Suprapubic skin (tissue), 4 donors: ENCODE measurements at places on chromosomes 11 and 22. TPM values are rescaled to one million over a fixed set of nuclear protein-coding genes. Genes with fewer than 3 reads are reported as not detected.

GRCh38 chr22:29903371-29903770, 20.4 kb downstream of the MTMR3 start:
- peaks cover 23% of the 10 kb centered on the region for H3K4me1 ChIP-seq
- no peaks in the 10 kb centered on the region for H3K27me3 ChIP-seq
- no peak overlapping the region for H3K4me3 ChIP-seq

The CNGA4 gene
- total RNA-seq, result not detected

The POU2AF2 gene
- total RNA-seq, result not detected

GRCh38 chr11:576811-577610, 741 bp downstream of the PHRF1 start:
- no peaks in the 10 kb centered on the region for H3K27me3 ChIP-seq
- peaks cover 7% of the 10 kb centered on the region for H3K36me3 ChIP-seq
- peaks cover 61% of the 10 kb centered on the region for H3K4me1 ChIP-seq
- H3K4me3 ChIP-seq, result peak overlapping the region; percentile 95
- peak overlapping the region; percentile 97 for H3K27ac ChIP-seq

GRCh38 chr11:66600219-66600618, 7.2 kb downstream of the CCS start:
- DNase-seq, result no peak
- peaks cover 30% of the 10 kb centered on the region for H3K36me3 ChIP-seq
- H3K4me3 ChIP-seq, result no peak overlapping the region
- no peaks in the 10 kb centered on the region for H3K27me3 ChIP-seq
- peaks cover 2% of the 10 kb centered on the region for H3K4me1 ChIP-seq
- H3K27ac ChIP-seq, result no peak overlapping the region

The OVOL1 gene
- total RNA-seq, result 177 TPM

GRCh38 chr22:17243524-17243923, 24.3 kb upstream of the ADA2 start:
- no peaks in the 10 kb centered on the region for H3K36me3 ChIP-seq
- DNase-seq, result no peak
- no peak overlapping the region for H3K4me3 ChIP-seq
- H3K27ac ChIP-seq, result peak overlapping the region; percentile 24
